ENCODE measurements at places on chromosomes 7 and 10.

GRCh38 chr10:130175074-130175473, 38.9 kb downstream of the GLRX3 start:
- no peak for DNase-seq

DNA sequence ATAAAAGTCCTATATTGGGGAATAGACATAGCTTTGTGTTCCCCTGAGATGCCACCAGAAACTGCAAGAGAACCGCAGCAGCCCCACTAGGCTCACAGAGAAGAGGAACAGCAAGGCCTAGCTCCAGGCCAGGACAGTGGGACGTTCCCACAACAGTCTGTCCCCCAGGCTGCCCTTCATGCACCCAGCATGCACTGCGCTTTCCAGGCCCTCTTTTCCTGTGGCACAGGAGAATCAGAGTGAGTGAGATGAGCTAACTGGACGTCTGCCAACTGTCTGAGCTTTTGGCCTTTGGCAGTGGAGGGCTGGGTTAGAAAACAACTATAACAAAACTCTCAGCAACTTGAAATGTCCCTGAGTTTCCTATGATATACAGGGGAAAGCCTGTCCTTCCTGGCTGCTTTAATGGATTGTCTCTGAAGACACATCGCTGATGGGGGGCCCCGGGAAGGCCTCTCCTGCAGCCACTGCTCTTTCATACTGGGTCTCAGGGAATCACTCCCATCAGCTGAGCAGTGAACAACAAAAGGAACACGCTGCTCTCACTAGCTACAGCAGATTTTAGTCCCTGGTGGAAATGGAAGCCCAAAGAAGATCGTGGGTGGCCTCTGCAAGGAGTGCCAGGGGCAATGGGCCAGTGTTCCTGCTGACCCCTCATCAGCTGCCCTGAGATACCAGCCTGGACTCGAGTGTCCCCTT, 53.5 kb downstream of the PODXL start:
- no peak for DNase-seq

- no peak for DNase-seq
These were observed 14.0 kb downstream of the C10orf88 start for GRCh38 chr10:122939856-122940543.

DNA sequence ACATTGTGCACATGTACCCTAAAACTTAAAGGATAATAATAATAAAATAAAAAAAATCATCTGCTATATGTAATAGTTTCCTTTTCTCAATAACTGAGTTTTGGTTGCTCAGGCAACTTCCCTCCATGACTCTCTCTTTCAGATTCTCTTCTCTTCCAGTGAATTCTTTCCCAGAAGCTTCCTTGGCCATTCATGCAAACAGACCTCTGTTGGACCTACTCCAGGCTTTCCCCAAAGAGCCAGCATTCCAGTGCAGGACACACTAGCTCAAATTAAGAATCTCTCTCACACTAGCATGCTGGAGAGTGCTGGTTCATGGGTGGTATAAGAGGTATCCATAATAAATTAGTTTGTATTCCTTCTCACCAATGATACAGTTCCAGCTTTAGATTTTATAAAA, 31.0 kb upstream of the ZEB1 start:
- DNase-seq: no peak

- no peak for DNase-seq
These were observed 131.1 kb upstream of the SHH start for GRCh38 chr7:155943251-155943899.

DNA sequence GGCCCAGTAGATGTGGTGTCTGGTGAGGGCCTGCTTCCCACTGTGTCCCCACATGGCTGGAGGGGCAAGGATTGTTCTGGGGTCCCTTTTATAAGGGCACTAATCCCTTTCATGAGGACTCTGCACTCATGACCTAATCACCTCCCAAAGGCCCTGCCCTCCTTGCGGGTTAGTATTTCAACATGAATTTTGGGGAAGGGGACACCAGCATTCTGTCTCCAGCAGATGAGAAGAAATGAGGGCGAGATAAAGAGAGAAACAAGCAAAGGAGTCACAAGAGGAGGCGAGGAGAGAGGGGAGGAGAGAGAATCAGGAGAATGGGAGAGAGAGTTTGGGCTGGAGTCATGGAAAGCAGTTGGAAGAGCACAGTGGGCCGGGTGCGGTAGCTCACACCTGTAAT, 83.7 kb downstream of the C10orf105 start:
- no peak for DNase-seq

GRCh38 chr7:101088858-101089529, 3.7 kb downstream of the TRIM56 start:
- DNase-seq: no peak

DNA sequence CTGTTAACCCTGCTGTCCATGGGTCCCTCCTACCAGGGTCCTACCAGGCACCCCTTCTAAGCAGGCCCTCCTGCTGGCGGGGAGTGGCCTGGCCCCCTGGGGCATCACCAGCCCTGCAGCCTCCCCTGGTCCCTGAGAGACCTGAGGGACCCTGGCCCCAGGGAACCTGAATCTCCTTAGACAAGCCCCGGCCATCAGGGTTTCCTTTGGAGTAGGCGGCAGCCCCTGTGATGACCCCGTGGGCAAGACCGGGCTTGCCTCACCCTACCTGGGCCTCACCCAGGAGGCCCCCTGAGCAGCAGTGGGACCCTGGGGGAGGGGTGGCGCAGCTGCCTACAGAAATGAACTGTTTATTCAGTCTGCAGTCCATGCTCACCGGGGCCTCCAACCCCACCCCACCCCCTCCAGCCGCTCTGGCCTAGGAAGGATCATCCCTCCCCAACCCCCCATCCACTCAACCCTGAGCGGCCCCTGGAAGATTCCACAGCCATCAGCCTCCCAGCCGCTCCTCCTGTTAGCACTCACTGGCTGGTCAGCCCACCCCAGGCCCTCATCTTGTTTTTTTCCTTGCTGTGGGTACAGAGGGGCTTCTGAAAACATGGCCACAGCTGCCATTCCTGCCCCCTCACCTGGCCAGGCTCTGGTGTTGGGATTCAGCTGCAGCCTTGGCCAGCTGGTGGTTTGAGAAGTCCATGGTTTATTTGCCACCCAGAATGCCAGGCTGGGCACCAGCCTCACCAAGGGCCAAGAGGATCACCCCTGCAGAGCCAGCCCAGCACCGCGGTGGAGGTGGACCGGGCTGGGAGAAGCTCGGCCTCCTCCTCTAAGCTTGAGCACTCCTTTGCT, 34.8 kb upstream of the CHST15 start:
- DNase-seq: no peak

DNA sequence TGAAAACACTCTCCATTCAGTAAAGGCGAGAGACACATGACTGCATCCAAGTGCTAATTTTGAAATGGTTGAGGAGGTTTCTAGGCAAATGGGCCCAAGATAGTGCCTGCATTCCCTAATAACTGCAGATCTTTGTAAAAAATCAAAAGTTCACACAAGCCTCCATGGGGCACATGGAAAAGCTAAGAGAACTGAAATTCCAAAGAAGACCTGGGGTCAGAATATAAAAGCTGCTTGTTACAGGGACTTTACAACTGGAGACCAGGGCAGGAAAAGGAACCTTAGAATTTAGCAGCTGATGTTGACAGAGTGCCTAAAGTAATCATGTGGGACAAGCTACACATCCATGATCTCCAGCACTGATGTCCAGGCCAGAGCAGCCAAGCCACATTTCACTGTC, 10.0 kb upstream of the ABI1 start:
- no peak for DNase-seq

GRCh38 chr10:46035923-46036849, 5.8 kb upstream of the NCOA4 start:
- no peak for DNase-seq

- no peak for DNase-seq
These were observed 361.8 kb downstream of the IPMK start for GRCh38 chr10:57905861-57906260.

DNA sequence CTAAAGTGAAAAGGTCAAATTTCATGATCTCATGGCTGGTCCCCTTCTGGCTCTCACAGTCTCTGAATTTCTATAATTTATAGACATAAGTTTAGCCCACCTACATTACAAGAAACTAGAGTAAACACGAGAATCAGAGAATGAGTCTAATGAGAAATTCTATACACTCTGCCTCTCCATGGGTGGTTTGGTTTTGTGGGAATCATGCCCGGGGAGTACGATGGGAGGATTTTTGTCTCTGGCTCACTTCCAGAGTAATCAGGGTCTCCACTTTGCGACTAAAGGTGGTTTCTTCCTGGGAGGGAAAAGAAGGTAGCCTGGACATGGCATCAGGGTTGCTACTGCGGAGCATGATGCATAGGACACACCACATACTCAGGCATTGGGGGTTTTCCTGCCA, 69.7 kb downstream of the MRC1 start:
- no peak for DNase-seq

DNA sequence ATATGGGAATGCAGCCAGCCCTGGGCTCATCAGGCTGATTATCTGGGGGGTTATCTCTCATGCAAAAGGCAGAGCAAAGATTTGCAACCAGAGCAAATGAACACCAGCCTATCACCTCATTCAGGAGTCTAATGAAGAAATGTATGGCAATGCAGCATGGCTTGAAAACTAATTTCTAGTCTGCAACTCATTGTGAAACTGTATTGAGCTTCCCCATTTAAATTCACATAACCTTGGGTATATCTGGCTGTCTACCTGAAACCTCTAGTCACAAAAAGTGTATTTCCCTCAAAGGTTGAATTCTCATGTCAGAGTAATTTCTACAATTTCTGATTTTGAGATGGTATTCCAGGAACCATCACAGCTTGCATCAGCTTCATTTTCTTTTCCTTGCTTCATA, 240.0 kb downstream of the SDHAF3 start:
- DNase-seq: no peak

DNA sequence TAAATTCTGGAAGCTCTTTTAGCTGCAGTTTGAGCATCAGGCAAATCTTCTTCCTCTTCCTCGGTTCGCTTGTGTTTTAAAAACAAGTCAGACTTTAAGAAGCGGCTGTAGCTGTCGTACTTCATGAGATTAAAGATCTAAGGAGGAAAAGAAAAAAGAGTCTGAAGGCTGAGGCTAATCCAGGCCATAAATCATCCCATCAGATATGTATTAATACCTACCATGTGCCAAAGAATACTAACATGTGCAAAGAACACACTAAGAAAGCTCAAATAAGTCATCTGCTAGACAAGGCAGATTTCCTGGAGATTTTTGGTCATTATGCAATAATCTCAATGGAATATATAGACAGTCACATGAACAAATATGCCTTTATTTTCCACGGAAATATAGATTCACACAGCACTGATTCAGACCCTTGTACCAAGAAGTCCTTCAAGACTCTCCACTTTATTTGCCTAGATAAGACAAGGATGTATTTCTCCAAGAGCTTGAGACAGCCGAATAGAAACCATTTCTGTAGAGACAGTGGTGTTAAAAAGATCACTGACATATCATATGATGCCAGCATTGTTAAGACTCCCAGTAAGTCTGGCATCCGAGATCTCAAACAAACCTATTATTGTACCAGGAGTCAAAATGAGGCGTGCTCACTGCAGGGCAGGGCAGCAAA, 42.3 kb downstream of the RGS10 start:
- no peak for DNase-seq

- no peak for DNase-seq
These were observed 10.2 kb upstream of the COBL start for GRCh38 chr7:51326656-51327286.

- DNase-seq: no peak
These were observed 140.3 kb upstream of the PFKP start for GRCh38 chr10:2926918-2927660.

DNA sequence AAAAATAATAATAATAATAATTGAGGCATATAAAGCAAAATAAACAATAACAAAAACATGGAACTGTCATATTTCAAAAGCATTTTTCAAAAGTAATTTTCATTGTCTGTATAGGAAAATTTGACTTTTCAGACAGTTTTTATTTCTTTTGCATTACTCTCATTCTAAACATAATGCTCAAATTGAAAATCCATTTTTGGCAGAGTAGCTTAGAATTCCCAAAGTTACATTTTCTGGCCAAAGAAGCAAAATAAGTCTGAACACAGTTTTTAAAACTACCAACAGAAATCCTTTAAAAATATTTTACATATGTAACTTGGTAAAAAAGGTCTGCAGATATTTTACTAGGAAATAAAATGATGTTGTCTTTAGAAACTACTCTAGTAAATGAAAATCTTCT, 535.4 kb downstream of the ANKRD7 start:
- no peak for DNase-seq

- DNase-seq: no peak
These were observed 226.2 kb downstream of the SKIDA1 start for GRCh38 chr10:21299330-21299729.

GRCh38 chr7:74372511-74373111, 81.1 kb upstream of the GTF2IRD1 start:
- DNase-seq: no peak

- no peak for DNase-seq
These were observed 154.2 kb downstream of the EGFR start for GRCh38 chr7:55172881-55173609.

DNA sequence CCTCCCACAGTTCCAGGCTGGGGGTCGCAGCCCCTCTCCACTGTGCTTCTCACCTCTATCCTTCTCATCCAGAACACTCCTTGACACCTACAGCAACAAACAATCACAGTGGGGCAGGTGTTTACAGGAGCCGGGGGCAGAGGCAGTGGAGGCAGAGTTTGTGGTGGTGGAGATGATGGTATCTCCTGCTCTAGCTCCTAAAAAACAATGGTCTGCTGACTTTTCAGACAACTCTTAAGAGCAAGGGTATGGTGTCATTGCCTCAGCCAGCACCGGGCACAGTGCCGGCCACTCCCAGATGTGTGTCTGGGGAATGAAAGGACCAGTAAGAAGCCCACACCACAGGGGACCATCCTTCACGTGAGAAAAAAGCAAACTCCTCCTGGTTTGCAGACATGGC, 36.3 kb upstream of the ANTXRL start:
- DNase-seq: no peak

DNA sequence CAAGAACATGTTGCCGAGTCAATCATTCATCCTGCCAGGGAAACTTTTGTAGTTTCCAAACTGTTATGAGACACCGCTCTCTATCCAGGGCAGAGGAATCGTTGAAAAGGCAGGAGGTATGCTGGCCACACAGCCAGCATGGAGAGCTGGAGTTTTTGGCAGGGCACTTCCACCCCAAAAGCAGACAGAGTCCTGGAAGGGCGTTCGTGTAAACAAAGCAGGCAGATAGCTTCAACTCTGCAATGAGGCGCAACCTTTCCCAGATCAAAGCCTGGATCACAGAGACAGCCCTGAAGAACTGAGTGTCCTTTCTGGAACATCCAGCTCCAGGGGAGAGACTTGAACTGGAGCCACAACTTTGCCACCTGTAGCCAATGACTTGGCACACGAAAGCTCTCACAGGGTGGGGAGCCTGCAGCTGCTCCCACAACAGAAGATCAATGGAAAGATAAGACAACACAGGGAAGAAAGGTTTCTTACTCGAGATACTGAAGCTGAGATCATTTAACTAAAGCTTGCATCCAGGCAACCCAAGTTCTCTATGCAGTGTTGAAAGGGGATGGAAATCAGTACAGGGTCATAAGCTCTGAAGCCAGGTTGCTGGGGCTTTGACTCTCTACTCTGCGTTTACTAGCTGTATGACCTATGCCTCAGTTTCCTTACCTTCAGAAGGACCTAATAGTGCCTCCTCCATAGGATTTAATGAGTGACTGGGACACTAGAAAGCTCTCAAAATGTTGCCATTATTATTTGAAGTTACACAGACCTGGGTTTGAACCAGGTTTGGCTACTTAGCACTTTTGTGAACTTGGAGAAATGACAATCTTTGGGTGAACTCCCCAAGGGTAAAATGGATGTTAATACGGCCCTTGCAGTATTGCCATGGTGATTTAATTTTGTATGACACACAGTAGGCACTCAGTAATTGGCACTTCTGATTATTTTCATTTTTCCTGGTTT, 434.8 kb upstream of the NPVF start:
- no peak for DNase-seq

All from B cell (primary cell).